ENCODE measurements at places on chromosomes 13 and 19. TPM values are rescaled to one million over a fixed set of nuclear protein-coding genes. Genes with fewer than 3 reads are reported as not detected.

TSSK6 gene
- 1.9 TPM for polyA plus RNA-seq

KLK2 gene
- polyA plus RNA-seq: not detected

LACC1 gene
- polyA plus RNA-seq: 3.3 TPM

LGALS7 gene
- 0.41 TPM for polyA plus RNA-seq

ZNF573 gene
- 26.4 TPM for polyA plus RNA-seq

PPM1N gene
- polyA plus RNA-seq: 0.62 TPM

STOML3 gene
- not detected for polyA plus RNA-seq

ATP11A gene
- polyA plus RNA-seq: 34.2 TPM

NPAS1 gene
- 1.3 TPM for polyA plus RNA-seq

DNA sequence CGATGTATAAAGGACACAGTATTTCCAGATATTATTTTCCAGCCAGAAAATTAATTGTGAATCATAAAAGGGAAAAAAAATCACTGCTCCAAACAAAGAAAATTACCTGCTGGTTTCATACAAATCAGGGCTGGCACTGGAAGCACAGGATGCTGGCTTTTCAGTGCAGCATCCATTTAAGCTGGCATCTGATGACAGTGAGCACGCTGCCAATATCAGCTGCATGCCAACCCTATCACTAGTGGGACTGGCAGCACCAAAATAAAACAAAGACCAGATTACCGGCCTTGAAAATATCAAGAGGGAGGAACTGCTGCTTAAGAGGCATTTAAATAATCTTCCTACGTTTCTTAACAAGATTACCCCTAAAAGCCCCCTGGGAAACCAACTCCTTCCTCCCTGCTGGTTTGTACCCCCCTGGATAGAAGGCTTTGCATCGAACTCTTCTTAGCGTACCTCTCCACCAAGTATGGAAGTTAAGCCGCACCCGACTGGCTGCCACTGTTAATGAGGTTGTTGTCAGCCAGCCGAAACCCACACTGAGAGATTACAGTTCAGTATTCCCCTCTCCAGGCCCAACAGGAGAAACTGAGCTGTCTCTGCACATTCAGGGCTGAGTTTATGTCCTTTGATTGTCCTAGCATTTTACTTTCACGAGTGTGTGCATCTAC is 257.8 kb downstream of the EFNB2 start:
- DNase-seq: no peak

GRCh38 chr13:112634102-112634501 is 46.1 kb upstream of the TUBGCP3 start:
- no peak for DNase-seq

- no peak for DNase-seq
Measured at GRCh38 chr13:28161370-28161769, 23.0 kb downstream of the PAN3 start.

DNA sequence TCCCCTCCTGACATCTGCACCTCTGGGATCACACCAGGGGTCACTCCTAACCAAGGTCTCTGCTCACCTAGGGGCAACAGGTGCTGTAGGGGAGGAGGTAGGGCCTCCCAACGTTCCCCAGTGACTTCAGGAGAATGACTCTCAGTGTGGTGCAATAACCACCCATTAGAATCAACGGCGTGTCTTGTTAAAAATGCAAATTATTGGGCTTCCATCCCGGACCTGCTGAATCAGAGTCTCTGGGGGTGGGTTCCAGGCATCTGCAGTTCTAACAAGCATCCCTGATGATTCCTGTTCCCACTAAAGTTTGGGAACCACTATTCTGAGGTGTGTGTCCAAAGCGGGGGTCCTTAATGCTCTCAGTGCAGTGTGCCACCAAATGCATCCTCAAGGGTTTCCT is 84.6 kb downstream of the CRYL1 start:
- DNase-seq: no peak

DNA sequence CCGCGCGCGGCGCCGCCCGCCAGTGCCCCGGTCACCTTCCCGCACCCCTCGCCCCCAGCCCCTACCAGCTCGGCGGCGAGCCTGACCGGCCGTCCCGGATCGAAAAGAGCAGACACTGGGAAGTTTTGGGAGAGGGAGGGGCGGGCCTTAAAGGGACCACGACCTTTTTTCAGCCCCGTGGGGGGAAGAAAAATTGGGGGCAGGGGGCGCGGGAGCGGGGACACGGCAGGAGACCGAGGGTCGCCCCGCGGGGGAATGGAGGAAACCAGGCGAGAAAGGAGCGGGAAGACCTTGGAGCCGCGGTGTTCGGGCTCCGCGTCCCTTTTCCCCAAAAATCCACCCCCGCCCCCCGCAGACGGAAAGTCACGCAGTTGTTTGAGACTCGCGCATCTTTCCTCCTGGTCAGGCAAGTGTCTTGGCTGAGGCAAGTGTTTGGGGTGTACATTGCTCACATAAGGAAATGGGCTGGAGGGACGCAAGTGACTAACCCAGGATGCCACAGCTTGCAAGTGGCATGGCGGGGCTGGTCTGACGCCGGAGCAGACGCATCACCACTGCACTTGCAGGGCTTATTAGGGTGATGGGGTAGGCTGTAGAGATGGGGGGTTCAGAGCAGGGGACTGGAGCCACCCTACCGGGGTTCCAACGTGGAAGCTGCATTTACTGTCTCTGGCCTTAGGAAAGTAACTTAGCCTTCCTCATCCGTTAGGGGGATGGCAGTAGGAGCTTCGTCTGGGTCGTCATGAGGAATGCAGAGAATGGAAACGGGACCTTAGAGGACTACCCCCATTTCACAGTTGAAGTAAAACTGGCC is 2.7 kb upstream of the HNRNPL start:
- DNase-seq: no peak

DNA sequence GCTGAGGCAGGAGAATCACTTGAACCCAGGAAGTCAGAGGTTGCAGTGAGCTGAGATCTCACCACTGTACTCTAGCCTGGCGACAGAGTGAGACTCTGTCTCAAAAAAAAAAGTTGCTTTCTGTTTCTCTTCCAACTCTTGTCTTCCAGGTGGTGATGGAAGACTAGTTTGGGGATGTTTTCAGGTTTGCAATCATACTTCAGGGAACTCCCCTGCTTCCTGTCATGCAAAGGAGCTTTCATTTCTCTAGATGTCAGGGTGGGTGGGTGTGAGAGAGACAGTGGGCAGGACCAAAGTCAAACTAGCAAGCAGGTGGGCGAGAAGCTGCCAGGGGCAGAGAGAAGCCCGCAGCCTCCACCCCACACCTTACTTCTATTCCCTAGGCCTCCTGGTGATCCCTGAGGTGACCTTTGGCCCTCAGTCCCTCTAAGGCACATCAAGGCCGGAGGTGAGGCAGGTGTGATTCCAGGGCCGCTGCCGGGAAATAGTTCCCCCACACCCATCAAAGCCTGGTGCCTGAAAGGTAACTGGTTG is 25.7 kb downstream of the CCNE1 start:
- DNase-seq: no peak

GRCh38 chr13:113551081-113552000 is 33.2 kb upstream of the TFDP1 start:
- DNase-seq: no peak

GRCh38 chr19:42285541-42285941 is 16.4 kb upstream of the PRR19 start:
- DNase-seq: no peak

GRCh38 chr19:33574824-33575223 is 46.9 kb upstream of the CHST8 start:
- DNase-seq: no peak

- DNase-seq: no peak
Measured at GRCh38 chr13:103973740-103974139, 907.5 kb upstream of the SLC10A2 start.

DNA sequence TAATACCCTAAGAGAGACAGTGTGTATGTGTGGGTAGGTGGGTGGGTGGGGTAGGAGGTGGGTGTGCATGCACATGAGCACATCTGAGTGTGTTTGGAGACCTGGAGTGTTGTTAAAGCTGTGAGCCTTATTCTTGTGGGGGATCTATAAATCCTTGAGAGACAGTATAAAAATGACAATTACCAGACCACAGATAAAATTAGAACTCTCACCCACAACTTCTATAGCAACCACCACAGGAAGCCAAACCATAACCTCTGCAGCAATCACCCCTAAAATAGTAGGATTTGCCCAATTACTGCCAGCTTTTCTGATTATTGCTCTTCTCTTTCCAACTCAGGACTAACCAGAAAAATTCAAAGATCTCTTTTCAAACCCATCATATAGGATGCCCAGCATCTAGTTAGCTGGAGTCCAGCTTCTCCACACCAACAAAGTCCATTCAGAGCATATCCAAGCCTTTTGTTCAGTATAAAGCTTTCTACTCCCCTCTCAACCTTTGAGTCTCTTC is 93.4 kb upstream of the SLITRK1 start:
- no peak for DNase-seq

Data from left renal cortex interstitium (tissue), 4 donors.